ENCODE measurements at places on chromosomes 2 and 18.

GRCh38 chr18:732371-732770 is 19.9 kb upstream of the ENOSF1 start:
- DNase-seq: no peak

DNA sequence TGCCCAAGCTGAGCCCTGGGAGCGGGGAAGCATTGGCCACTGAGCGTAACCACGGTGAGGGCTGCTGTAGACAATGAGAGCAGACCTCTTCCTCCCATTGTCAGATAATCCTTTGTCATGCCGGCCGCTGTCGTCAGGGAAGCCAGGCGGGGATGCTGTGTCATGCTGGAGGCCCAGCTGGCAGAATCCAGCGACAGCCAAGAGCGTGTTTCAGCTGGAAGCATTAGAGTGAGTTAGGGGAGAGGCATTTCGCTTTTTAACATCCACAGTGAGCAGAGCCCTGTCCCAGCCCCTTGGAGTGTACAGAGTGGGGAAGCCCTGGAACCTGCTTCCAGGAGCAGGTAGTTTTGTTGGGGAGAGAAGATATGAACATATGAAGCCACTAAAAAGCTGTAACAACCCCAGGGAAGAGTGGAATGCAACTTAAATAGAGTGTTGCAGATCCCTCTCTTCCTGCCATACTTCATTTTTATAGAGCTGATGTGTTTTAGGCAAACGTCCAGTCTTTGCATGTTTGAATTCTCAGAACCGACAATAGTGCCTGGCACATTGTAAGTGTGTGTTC is 7.0 kb downstream of the CTIF start:
- DNase-seq: no peak

- DNase-seq: no peak
Measured at GRCh38 chr2:62423235-62423634, 82.8 kb downstream of the TMEM17 start.

- DNase-seq: no peak
Measured at GRCh38 chr2:172972005-172972619, 103.5 kb upstream of the MAP3K20 start.

DNA sequence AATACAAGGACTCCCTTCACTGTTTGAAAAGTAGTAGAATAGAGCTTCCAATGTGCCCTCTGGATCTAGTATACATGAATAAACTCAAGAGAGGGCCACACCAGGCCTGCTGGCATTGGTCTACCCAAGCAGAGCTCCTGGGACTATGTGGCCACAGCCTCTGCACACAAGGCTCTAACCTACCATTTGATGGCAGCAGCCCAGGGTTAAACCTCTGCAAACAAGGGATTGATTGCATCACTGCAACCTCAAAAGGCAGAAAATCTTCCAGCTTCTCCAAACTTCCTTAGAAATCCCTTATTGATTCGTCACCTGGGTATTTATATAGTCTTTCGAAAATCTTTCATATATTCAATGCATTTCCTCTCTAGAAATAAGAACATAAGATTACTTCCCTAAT is 147.6 kb upstream of the SETBP1 start:
- no peak for DNase-seq

- DNase-seq: no peak
Measured at GRCh38 chr18:13811993-13812392, 12.0 kb upstream of the MC5R start.
